ENCODE measurements at places on chromosomes 2 and 18.

GRCh38 chr2:227579791-227580190 is 18.9 kb upstream of the SCYGR2 start:
- DNase-seq = no peak

DNA sequence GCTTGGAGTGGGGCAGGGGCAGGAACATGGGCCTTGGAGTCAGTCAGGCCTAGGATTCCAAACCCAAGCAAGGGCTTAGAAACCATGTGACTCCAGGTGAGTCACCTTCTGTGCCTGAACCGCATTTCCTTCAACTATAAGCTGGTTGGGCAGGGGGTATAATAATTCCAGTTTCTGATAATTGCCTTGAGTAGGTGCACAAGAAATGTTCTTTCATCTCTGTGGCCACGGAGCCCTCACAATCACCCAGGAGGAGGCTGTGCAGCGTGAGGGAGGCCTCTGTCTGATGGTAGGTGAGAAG is 112.1 kb upstream of the HAAO start:
- DNase-seq = no peak

GRCh38 chr2:137700681-137701080 is 263.6 kb upstream of the HNMT start:
- no peak for DNase-seq

GRCh38 chr2:219627103-219628100 is at the start of gene SLC4A3:
Gene SLC4A3 (plus strand): TSS chr2:219627630. CDS start chr2:219627993, 363 bp downstream.
- DNase-seq = no peak

DNA sequence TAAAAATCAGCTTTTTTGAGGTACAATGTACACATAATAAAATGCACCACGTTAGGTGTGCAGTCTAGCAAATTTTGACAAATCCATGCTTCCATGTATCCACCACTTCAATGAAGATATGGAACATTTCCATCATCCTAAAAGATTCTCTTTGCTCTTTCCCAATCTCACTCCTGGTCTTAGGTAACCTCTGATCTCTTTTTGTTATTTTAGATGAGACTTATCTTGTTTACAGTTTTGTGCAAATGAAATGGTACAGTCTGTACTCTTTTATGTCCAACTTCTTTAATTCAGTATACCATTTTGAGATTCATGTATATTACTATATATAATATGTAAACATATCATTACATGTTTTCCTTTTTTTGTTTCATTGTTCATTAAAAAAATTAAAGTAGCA is 16.3 kb upstream of the SERPINB5 start:
- DNase-seq = no peak

DNA sequence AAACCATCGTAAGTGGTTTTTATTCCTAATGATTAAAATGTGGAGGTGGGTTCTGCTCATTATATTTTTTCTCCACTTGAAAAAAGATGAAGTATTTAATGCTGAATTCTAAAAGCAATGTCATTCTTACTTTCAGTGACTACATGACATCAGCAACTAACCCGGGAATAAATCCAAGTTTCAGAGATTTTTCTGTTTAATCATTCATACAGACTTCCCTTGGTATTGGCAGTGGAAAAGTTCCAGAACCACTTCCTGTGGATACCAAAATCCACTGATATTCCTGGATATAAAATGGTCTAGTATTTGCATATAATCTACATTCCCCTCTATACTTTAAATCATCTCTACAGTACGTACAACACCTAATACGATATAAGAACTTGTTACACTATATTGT is 128.6 kb downstream of the ZNF532 start:
- no peak for DNase-seq

GRCh38 chr2:19361325-19361990 is 3.0 kb upstream of the OSR1 start:
- DNase-seq = no peak

GRCh38 chr2:9297156-9297555 is 90.5 kb downstream of the ASAP2 start:
- no peak for DNase-seq

DNA sequence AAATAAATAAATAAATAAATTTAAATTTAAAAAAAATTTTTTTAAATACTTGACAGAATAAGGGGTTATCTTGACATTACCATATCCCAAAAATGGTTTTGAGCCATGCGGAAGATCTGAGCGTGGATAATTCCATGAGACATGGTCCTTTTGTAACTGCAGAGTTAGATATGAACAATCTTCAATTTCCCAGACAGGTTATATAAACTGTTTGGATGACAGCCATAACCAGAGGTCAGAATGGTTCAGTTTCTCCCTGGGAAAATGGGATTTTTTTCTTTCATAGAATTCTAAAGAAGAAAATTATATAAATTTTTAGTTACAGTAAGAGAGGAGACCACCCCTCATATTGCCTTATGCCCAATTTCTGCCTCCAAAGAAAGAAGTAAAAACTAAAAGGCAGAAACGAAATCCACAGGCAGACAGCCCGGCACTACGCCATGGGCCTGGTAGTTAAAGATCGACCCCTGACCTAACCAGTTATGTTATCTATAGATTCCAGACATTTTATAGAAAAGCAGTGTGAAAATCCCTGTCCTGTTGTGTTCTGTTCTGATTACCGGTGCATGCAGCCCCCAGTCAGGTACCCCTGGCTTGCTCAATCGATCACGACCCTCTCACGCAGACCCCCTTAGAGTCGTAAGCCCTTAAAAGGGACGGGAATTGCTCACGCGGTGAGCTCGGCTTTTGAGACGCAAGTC is 3.0 kb downstream of the GALM start:
- DNase-seq = no peak

DNA sequence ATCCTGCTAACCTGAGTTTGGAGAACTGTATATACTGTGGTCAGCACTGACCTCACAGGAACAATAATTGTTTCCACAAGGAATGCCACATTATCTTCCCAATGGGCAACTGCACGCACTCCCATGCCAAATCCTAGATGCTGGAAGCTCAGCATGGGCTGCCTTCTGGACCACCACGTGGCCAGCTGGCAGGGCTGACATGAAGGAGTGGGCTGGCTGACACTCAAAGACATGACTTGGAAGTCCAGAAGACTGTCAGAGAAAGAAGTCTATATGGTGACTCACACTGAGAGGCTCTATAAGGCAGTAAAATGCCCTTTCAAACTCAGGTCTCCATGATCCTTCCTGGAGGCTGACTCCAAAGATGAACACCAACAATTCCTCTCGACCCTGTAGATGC is 98.4 kb upstream of the RNF152 start:
- no peak for DNase-seq

- no peak for DNase-seq
Measured at GRCh38 chr2:2974982-2975381, 402.6 kb downstream of the EIPR1 start.

GRCh38 chr2:74917702-74918619 is 40.5 kb upstream of the POLE4 start:
- DNase-seq = no peak

DNA sequence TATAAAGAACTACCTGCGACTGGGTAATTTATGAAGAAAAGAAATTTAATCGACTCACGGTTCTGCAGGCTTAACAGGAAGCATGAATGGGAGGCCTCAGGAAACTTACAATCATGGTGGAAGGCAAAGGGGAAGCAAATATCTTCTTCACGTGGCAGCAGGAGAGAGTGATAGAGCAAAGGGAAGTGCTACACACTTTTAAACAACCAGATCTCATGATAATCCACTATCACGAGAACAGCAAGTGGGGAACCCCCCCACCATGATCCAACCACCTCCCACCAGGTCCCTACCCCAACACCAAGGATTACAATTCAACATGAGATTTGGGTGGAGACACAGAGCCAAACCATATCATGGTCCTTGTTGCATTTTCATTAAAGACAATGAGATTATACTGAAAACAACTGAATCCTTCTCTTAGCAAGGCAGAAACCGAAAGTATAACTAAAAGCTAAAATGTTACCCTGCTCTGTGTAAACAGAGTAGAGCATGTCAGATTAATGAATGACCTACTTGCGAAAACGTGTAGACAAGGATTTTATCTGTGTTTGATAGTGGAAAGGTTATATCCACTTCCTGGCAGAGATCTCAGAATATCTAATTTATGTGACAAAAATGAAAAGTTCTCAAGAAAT is 60.1 kb upstream of the RBBP8 start:
- no peak for DNase-seq

- no peak for DNase-seq
Measured at GRCh38 chr2:23649819-23650218, 264.8 kb downstream of the KLHL29 start.

Measured in memory B cell (primary cell).